Activated naive CD4-positive, alpha-beta T cell treated with anti-CD3 and anti-CD28 coated beads for 36 hours (primary cell): ENCODE measurements at places on chromosomes 7 and 10.
A peak's percentile ranks its signal among the peaks of the same experiment; 100 is the strongest.

- DNase-seq, result no peak
- no peak overlapping the region for H3K27ac ChIP-seq
- no peaks in the 10 kb centered on the region for H3K27me3 ChIP-seq
- H3K4me3 ChIP-seq, result no peak overlapping the region
- no peaks in the 10 kb centered on the region for H3K36me3 ChIP-seq
- H3K4me1 ChIP-seq, result peaks cover 11% of the 10 kb centered on the region
Observed at GRCh38 chr7:159096736-159097581, 47.7 kb downstream of the VIPR2 start.

GRCh38 chr7:81877890-81878289 is 108.0 kb upstream of the HGF start:
- DNase-seq, result no peak
- H3K36me3 ChIP-seq, result no peaks in the 10 kb centered on the region
- H3K27me3 ChIP-seq, result no peaks in the 10 kb centered on the region
- H3K4me3 ChIP-seq, result no peak overlapping the region
- no peaks in the 10 kb centered on the region for H3K4me1 ChIP-seq

- peaks cover 22% of the 10 kb centered on the region for H3K36me3 ChIP-seq
- H3K27me3 ChIP-seq, result no peaks in the 10 kb centered on the region
Observed at GRCh38 chr10:84140036-84140379, 699 bp downstream of the GHITM start.

GRCh38 chr10:5762531-5762930 is 50.7 kb downstream of the GDI2 start:
- no peak for DNase-seq
- peaks cover 56% of the 10 kb centered on the region for H3K36me3 ChIP-seq
- peaks cover 12% of the 10 kb centered on the region for H3K4me1 ChIP-seq
- no peak overlapping the region for H3K4me3 ChIP-seq
- H3K27me3 ChIP-seq, result no peaks in the 10 kb centered on the region
- no peak overlapping the region for H3K27ac ChIP-seq

GRCh38 chr10:118209215-118209614 is 132.9 kb downstream of the FAM204A start:
- no peak overlapping the region for H3K27ac ChIP-seq
- H3K4me1 ChIP-seq, result no peaks in the 10 kb centered on the region
- H3K36me3 ChIP-seq, result no peaks in the 10 kb centered on the region
- H3K4me3 ChIP-seq, result no peak overlapping the region

DNA sequence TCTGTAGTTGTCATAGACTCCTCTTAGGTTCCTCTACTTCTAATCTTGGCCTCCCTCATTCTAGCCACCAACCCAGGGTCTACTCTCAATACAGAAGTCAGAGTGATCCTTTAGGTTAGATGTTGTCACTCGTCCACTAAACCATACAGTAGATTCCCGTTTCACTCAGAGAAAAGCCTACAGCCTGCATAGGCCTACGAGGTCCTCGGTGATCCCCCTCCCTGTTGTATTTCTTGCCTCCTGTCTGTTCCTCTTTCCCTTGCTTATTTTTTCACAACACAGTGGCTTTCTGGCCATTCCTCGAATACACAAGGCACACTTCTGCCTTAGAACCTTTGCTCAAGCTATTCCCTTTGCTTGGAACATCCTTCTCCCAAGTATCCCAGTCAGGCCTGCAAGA is 183.0 kb upstream of the PRSS1 start:
- no peak overlapping the region for H3K4me3 ChIP-seq
- no peaks in the 10 kb centered on the region for H3K36me3 ChIP-seq
- H3K27me3 ChIP-seq, result peaks cover 4% of the 10 kb centered on the region
- H3K27ac ChIP-seq, result no peak overlapping the region

DNA sequence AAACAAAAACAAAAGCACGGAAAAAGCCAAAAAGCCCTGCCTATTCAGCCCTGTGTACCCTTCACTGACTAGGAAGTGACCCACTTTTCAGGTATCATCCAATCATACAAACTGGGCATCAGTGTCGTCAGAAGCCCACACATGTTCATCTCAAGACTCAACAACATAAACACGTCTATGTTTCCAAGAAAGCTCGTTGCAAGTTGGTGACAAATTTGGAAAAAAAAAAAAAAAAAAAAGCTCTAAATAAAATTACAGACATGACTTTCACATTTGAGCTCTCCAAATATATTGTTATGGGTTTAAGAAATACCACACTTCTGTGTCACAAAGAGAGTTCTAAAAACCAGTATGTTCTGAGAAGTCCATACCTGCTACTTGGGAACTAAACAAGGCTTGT is 204.7 kb upstream of the KLF14 start:
- peak overlapping the region; percentile 70 for H3K27ac ChIP-seq
- peaks cover 90% of the 10 kb centered on the region for H3K4me1 ChIP-seq
- H3K36me3 ChIP-seq, result peaks cover 86% of the 10 kb centered on the region

DNA sequence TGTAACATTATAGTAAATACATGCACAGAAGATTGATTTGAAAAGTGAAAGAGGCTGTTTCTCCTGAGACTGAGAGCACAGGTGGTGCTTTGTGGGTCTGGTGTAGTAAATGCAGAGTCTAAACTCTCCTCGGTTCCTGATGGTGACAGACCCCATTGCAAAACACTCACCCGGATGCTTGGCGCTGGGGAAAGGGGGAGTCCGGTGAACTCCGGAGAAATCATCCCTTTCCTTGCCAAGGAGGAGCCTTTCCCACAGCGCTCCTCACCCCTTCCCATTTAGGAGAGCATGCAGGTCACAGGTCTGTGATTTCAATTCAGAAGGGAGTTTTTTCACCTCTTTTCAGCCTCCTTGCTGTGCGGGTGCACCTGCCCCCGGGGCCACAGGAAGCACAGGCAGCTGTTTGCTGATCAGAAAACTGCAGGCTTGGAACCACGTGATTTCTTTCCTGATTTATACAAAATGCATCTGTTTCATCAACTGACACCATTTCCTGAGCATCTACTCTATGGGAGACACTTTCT is 75.6 kb upstream of the LYZL2 start:
- H3K4me1 ChIP-seq, result peaks cover 57% of the 10 kb centered on the region
- H3K27ac ChIP-seq, result peak overlapping the region; percentile 99
- H3K36me3 ChIP-seq, result no peaks in the 10 kb centered on the region
- H3K4me3 ChIP-seq, result peak overlapping the region; percentile 83

- H3K27ac ChIP-seq, result no peak overlapping the region
- H3K36me3 ChIP-seq, result peaks cover 6% of the 10 kb centered on the region
- H3K4me1 ChIP-seq, result peaks cover 72% of the 10 kb centered on the region
- H3K4me3 ChIP-seq, result peak overlapping the region; percentile 52
Observed at GRCh38 chr10:5691786-5692185, 7.1 kb downstream of the TASOR2 start.

DNA sequence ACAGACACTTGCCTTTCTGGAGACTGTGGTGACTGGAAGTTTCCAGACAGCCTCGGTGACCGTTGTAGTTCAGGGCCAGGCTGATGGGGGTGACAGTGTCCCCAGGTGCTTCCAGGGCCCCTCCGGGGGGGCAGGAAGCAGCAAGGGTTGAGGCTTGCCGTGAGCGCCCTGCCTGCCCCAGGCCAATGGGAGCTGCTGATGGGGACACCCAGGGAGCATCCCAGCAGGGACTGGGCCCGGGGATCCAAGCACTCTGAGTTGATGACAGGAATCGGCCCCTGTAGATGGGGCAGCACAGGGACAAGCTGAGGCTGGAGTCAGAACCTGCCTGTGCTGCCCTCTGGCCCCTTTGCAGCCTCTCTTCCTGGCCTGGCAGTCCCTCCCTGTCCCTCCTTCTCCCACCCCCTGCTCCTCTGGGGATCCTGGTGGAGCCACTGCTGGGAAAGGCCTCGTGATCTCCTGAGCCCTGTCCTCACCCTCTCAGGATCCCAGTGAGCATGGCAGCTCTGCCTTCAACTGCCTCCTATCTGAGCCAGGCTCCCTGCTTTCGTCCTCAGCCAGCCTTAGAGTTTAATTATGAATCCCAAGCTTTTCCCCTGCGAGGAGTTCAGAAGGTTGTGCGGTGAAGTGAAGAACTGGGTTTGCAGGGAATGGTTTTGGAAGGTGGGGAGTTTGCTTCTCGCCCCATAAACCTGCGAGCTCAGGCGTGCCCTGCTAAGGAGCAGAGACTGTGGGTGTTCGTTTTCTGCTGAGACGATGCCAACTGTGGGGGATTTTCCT is 84.7 kb downstream of the ADCY1 start:
- no peak overlapping the region for H3K4me3 ChIP-seq
- no peak for DNase-seq
- peaks cover 2% of the 10 kb centered on the region for H3K27me3 ChIP-seq

DNA sequence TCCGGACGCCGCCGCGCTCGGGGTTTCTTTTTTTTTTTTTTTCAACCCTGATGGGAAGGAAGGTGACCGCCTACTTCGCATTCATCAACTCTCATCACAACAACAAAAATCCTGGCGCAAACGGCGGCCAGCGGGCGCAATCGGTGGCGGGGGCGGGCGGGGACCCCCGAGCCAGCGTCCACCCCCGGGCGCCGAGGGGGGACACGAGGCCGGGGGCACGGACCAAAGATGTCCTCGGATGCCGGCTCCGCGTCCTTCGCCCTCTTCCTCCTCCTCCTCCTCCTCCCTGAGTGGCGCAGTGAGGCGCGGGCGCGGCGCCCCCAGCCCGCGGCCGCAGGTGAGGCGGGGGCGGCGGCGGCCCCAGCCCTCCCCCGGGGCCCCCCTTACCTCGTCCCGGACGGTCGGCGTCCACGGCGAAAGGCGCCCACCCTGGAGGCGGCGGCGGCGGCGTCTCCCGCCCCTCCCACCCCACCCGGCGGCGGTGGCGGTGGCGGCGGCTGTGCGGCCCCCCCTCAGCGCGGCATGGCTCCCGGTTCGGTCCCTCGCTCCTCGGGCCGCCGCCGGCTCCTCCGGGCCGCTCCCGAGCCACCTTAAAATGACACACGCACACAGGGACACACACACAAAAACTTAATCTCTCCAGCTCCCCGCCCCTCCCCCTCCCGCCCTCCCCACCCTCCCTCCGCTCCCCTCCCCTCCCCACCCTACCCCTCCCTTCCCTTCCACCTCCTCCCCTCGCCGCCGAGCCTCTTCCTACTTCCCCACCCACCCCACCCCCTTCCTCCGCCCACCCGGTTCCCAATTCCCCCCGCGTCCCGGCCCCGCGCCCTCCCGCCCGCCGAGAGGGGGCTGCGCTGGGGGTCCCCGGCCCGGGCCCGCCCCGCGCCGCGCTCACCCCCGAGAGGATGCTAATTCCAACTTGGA is at the start of gene CTBP2:
CTBP2 (minus strand) TSS at position 632 of the 924 bp plus-strand sequence.
- H3K4me1 ChIP-seq, result peaks cover 4% of the 10 kb centered on the region
- no peak within 1 kb of the TSS for H3K27ac ChIP-seq
- DNase-seq, result no peak
- no peaks in the 10 kb centered on the region for H3K36me3 ChIP-seq
- peaks cover 35% of the 10 kb centered on the region for H3K27me3 ChIP-seq

- no peaks in the 10 kb centered on the region for H3K27me3 ChIP-seq
- H3K4me1 ChIP-seq, result no peaks in the 10 kb centered on the region
- no peak overlapping the region for H3K27ac ChIP-seq
Observed at GRCh38 chr7:147911201-147911601, 679.4 kb upstream of the C7orf33 start.

- H3K27ac ChIP-seq, result no peak overlapping the region
- no peak for DNase-seq
- H3K36me3 ChIP-seq, result peaks cover 15% of the 10 kb centered on the region
- no peaks in the 10 kb centered on the region for H3K27me3 ChIP-seq
Observed at GRCh38 chr10:21860718-21861117, 142.8 kb downstream of the DNAJC1 start.

DNA sequence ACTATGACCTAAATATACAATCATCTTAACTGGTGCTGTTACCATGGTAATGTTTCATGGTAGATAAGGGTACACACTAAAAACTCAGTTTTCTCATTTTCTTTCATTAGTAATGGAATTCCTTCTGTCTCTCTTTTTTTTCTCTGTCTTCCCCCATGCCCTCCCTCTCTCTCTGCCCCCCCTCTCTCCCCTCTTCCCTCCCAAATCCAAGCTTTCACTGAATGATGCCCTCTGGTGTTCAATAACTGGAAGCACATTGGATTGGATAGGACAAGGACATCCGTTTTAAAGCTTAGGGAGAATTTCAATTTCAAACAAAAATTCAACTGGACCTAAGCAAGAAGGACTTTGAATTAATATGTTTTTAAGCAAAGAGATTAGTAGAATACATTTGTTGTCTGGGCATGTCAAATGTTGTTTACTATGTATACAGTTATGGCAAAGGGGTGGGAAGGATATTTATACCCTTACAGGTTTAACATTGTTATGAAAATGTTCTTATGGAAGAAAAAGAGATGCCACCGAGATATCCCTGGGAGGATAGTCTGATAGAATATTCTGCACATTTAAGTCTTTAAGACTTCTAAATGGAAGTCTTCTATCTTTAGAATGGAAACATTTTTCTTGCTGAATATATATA is 6.1 kb downstream of the CHRM2 start:
- no peak overlapping the region for H3K4me3 ChIP-seq
- DNase-seq, result no peak
- H3K27ac ChIP-seq, result no peak overlapping the region
- H3K4me1 ChIP-seq, result no peaks in the 10 kb centered on the region
- peaks cover 32% of the 10 kb centered on the region for H3K27me3 ChIP-seq

DNA sequence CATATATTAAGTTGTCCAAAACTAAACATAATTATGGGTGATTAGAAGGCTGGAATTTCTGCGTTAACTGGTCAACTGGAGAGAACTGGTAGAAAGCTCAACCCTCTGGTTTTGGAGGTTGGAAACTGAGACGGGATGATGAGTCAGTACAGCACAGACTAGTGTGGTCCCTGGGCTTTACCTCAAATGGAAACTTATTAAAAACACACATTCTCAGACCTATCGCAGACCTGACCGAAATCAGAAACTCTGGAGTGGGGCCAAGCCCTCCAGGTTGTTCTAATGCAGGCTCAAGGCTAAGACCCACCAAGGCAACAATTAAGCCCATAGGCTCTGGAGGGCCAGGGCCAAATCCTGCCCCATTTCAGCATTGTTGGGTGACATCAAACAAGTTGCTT is 136.9 kb downstream of the KCNMA1 start:
- no peaks in the 10 kb centered on the region for H3K36me3 ChIP-seq
- no peaks in the 10 kb centered on the region for H3K4me1 ChIP-seq
- H3K27ac ChIP-seq, result no peak overlapping the region
- DNase-seq, result no peak

GRCh38 chr10:68327889-68328786 is 3.7 kb upstream of the HNRNPH3 start:
- H3K27me3 ChIP-seq, result no peaks in the 10 kb centered on the region
- peaks cover 25% of the 10 kb centered on the region for H3K4me1 ChIP-seq
- H3K27ac ChIP-seq, result peak overlapping the region; percentile 79
- H3K4me3 ChIP-seq, result peak overlapping the region; percentile 58
- no peak for DNase-seq

GRCh38 chr10:30114881-30115625 is 55.7 kb upstream of the JCAD start:
- DNase-seq, result no peak
- H3K36me3 ChIP-seq, result no peaks in the 10 kb centered on the region
- no peaks in the 10 kb centered on the region for H3K4me1 ChIP-seq
- no peak overlapping the region for H3K27ac ChIP-seq

DNA sequence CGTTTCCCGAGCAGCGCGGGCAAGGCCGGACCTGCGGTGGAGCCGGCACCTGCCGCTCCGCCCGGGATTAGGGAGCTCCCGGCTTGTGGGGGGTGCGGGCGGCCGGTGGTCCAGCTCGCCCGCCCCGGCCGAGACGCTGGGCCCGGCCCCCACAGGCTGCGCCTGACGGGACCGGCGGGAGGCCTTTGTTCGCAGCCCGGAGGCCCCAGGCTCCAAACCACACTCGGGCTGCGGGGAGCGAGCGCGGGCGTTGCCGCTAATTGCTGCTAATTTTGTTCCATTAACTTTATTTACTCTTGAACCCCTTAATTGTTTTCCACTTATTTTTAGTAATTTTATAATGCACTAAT is 9.6 kb downstream of the UNCX start:
- H3K27me3 ChIP-seq, result peaks cover 68% of the 10 kb centered on the region
- no peak overlapping the region for H3K4me3 ChIP-seq
- no peaks in the 10 kb centered on the region for H3K36me3 ChIP-seq
- no peak overlapping the region for H3K27ac ChIP-seq
- H3K4me1 ChIP-seq, result peaks cover 7% of the 10 kb centered on the region
